ENCODE measurements at places on chromosomes 12 and 14.
A peak's percentile ranks its signal among the peaks of the same experiment; 100 is the strongest.

- DNase-seq = no peak
Measured at GRCh38 chr12:7099290-7099996, 7.2 kb upstream of the C1R start.

DNA sequence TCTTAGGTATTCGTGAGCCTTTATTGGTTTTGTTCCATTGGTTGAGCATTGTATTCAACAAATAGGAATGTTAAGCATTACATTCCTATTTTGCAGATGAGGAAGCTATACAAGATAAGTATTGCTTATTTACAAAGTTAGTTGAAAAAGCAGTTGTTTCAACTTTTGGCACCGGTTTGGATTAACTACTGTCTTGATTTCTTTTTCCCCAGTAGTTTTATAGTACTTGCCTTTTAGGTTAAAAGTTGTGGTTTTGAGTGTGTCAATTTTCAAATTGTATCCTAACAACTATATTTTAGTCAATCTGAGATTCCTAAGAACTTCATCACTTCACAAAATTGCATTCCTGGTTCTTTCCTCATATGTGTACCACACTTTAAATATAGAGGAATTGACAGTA lies 23.8 kb upstream of the MBIP start:
- no peak for DNase-seq

- peak; percentile 83 for DNase-seq
Measured at GRCh38 chr12:115232455-115233156, 548.6 kb upstream of the TBX3 start.

- no peak for DNase-seq
Measured at GRCh38 chr14:67555518-67556090, 22.5 kb downstream of the PLEKHH1 start.

DNA sequence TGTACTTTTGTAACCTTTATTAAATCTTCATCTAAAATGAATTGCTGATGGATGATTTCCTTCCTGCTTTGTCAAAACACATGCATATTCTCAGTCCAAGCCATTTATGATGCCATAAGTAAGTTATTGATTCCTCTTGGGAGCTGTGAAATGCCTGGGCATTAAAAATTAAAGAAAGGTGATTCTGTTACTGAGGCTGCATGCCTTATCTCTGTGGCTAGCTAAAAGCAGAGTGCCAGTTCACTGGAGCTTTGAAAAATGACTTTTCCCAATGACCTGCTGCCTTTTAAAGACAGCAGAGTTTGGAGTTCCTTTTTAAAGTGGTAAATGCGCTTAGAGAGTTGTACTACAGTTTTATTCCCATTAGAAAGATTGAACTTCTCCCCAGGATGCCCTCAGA lies 152.1 kb downstream of the TMTC2 start:
- DNase-seq = no peak

DNA sequence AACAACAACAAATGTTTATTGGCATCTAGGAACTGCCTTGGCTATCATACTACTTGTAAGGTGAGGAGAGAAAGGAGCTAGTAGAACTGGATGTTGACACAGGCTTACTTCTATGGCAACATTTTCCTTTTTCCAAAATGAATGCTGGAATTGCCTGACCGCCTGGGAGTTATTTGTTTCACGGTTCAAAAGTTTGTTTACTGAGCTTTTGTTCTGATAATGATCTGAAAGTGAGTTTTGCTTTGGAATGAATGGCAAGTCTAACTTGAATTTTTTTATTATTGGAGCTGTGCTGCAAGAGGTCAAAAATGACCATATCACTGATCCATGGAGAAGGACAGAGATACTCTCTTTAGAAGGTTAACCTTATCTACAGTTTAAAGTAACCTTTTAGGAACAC lies 183.5 kb upstream of the CAND1 start:
- no peak for DNase-seq

DNA sequence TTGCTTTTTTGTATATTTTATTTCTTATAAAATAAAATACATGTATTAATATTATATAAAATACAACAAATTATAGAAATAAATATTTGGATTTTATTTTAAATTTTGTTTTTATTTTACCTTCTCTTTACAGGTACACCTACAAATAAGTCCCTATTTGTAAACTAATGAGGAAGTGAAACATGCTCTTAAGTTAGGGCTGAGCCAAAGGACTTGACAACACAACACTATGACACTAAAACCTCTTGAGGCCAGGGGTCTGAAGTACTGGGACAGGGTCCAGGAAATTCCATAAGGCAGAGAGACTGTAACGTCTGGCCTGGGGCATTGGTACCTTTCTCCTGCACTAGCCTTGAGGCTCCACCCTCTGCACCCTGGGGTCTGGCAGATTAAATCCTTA lies 293.2 kb downstream of the FOXN3 start:
- DNase-seq = no peak

DNA sequence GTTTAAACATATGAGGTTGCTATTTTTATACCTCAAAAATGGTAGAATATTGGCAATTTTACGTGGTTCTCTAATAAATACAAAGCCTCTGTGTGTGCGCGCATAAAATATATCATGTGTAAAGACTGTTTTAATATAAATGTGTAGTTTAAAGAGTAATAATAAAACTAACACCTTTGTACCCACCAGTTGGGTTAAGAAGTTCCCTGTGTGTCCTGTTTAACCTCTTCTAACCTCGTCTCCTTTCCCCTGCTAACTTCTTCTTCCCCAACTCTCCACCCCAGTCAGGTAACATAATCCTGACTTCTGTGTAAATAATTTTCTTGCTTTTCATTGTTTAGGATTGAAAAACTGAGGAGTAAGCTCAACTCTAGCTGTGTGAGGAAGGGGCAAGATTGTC lies 47.6 kb upstream of the PSMA6 start:
- no peak for DNase-seq

DNA sequence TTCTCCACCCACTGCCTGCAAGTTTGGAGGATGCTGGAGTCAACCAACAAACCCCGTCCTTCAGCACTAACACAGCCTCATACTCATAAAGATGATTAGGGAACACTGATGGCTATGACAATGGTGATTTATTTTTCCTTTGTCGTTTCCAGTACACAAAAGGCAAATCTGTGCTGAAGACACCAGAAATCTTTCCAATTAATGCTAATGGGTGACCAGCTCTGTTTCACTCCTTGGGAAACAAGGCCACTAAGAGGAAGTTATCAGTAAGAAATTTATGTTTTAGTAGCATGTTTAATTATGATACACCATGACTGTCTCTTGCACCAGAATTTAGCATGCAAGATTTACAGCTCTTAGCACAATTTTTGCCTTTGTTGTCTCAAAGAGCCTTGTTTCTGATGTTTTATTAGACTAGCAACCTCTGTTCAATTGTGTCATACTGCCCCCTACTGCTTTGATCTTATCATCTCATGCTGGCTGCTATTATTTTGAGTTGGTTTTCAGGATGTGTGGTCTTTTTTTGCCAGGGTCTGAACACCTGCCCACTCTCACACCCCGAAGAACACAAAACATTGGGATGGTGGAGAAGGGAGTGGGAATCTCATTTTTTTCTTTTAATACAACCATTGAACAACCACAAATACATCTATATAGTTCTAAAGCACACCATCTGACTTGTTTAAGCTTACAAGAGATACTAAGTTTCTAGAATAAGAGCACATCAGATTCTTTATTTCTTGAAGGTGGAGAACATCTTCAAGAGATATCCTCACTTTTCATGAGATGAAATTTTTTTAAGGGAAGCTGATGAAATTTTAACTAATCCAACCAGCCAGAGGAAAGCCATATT lies 160.9 kb downstream of the SPTSSA start:
- DNase-seq = peak; percentile 62

DNA sequence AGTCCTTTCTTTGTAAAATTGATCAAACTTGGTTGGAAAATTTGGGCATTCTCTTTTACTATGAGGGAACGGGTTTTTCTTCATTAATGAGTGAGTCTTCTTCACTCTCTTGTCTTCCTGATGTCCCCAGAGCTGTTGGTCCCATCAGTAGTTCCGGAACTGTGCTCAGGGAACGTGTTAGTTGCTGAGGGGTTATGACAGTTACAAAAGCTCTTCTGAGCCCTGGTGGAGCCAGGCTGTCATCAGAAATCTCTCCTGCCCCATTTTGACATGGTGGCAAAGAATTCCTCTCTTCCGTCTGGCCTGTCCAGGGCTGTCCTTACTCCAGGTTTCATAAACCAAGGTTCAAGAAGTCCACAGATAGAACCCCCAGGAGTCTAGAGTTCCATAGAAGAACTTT lies 208.5 kb downstream of the SLC41A2 start:
- no peak for DNase-seq

DNA sequence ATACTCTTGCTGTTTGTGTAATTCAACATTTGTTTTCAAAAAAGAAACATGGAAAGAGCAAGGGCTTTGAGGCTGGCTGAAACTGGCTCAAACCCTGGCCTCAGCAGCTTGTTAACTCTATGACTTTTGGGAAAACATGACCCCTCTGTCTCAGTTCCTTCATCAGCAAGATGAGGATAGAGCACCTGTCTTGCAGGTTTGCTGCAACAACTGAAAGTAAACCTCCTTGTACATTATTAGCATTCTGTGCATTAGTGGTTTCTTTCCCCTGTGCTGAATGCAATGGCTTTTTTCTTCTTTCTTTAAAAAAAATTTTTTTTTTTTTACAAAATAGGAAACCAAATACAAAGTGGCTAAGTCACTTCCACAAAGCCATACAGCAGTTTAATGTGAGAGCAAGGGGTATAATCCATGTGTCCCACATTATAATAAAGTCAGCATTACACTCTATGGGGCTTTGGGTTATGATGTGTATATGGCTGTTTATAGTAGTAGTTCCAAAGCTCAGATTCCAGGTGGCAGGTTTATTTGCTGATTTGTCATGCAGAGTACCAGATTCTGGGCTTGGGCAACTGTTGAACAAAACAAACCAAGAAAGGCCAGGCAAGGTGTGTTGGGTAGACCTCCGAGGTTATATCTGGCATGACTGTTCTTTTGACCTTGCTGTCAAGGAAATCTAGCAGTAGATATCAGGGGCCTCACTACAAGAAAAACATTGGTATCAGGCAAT lies 194.5 kb upstream of the CNOT2 start:
- DNase-seq = no peak

DNA sequence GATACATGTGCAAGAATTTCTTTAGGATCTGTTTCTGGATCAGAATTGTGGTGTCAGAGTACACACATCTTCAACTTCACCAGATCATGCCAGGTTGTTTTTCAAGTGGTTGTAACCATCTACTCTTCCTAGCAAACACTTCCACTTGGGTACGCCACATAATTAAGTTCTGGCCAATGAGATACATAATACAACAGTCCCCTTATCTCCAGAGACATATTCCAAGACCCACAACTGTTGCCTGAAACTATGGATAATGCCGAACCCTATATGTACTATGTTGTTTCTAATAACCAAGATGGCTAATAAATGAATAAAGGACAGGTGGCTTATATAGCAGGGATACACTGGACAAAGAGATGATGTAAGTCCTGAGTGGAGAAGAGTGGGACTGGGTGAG lies 2.5 kb upstream of the CHPT1 start:
- DNase-seq = no peak

DNA sequence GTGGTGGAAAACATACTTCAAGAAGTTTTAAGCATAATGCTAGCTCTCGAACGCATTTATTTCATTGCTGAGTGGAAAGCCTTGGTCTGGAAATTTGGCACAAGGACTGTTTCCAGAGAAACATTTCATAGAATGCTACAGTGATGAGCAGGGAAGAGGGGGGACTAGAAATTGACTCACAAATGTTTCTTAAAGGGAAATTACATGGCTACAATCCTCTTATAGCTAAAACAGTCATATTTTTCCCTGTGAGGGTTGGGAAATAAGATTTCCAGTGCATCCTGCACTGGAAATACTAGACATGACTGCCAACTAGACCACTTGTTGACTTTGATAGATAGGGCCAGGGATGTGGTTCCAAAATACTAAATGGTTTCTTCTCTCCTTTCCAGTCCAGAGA lies 197.3 kb upstream of the RGS6 start:
- no peak for DNase-seq

GRCh38 chr12:51171884-51172514 lies 936 bp downstream of the TFCP2 start:
- peak; percentile 37 for DNase-seq

- no peak for DNase-seq
Measured at GRCh38 chr14:101920271-101920670, 44.1 kb upstream of the DYNC1H1 start.

GRCh38 chr12:64193931-64194330 lies 28.2 kb downstream of the KICS2 start:
- no peak for DNase-seq

DNA sequence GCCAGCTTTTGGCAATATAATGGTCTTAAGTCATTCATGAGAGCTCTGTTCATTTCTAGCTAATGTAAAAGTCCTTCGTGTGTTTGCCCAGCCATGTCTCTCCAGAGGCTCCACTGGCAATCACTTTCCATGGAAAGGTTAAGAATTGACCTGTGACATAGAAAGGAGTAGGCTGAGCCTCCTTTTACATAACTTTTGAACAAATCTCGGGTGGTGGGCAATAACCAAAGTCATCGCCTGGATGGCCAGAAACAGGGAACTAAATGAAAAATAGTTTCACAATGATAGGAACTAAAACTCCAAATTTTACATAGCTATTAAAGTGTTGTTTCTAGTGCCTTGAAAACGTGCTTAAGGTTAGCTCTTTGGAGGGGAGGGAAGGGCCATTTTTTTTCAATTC lies 6.5 kb downstream of the BHLHE41 start:
- DNase-seq = no peak

DNA sequence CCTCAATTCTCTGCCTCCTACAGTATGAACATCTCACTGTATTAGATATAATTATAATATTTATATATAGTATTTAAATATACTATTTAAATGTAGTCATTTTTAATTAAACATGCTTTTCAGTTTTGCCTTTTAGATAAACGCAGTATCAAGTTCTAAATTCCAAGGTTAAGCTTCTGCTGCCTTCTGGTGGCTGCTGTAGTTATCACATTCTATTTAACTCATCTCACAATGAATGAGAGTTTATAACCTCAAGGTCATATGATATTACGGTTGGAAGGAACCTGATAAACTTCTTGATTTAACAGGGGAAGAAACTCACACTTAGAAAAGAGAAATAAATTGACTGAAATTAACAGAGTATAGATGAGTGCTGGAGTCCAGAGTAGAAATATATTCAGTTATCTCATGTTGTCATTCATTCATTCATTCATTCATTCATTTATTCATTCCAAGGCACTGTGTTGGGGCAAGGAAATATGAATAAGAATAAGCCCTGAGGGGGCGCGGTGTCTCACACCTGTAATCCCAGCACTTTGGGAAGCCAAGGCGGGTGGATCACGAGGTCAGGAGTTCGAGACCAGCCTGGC lies 31.9 kb downstream of the GUCY2C start:
- peak; percentile 57 for DNase-seq

GRCh38 chr12:55074806-55075205 lies 51.4 kb upstream of the OR9K2 start:
- DNase-seq = no peak

DNA sequence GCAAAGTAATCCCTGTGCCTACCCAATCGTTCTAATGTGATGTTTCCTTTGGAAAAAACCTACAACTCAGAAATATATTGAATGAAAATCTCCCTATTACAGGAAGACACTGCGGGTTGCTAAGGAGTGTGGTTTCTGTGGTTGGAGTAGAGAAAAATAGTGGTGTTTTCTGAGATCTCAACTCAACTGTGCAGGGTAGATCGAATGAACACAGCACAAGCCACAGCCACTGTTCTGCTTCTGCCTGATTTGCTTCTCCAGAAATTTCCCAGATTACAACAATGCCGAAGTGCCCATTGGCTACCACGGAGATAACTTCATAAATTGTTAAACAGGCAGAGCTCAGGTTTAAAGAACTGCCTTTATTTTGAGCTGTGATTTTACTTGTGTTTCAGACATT lies 480.4 kb downstream of the DIO2 start:
- DNase-seq = peak; percentile 55

- no peak for DNase-seq
Measured at GRCh38 chr14:53847881-53848280, 108.7 kb downstream of the BMP4 start.

Data from choroid plexus epithelial cell (primary cell).